Astrocyte (in vitro differentiated cells and primary cell): ENCODE measurements at places on chromosomes 1 and 21. TPM values are rescaled to one million over a fixed set of nuclear protein-coding genes. Genes with fewer than 3 reads are reported as not detected.
A peak's percentile ranks its signal among the peaks of the same experiment; 100 is the strongest.

DNA sequence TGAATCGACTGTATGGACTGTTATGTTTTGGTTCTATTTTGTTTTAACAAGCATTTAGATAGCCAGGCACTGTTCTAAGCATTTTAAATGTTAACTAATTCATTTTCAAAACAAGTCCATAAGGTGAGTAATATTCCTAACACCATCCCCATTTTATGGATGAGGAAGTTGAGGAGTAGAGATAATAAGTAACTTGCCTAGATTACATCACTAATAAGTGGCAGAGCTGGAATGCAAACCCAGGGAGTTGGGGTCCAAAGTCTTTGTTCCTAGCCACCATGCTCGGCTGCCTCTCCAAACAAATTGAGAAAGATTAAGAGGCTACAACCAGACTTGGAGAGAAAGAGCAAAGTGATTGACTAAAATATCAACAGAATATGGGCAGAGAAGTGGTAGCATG is 12.6 kb upstream of the LEPR start:
- DNase-seq, result no peak

GRCh38 chr1:10680487-10680886 is 116.0 kb downstream of the CASZ1 start:
- no peak for DNase-seq

GRCh38 chr1:31756578-31756977 is 7.6 kb downstream of the ADGRB2 start:
- no peak for DNase-seq

DNA sequence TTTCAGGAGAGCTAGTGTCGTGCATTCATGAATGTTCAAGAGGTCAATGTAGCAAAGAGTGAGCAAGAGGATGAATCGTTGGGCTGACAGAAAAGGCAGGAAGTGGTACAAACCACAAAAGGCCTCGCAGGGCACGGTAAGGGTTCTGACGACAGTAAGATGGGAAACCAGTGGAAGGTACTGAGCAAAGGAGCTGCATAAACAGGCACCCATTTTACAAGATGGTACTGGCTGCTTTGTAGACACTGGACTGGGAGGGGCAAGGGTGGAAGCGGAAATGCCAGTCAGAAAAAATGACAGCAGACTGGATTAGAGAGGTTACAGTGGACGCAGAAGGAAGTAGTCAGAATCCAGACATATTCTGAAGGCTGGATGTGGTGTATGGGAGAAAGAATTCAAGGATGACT is 123.5 kb downstream of the PTPN14 start:
- peak; percentile 99 for DNase-seq

The GREM2 gene
- total RNA-seq, result 0.14 and 0.50 TPM in 2 replicates

DNA sequence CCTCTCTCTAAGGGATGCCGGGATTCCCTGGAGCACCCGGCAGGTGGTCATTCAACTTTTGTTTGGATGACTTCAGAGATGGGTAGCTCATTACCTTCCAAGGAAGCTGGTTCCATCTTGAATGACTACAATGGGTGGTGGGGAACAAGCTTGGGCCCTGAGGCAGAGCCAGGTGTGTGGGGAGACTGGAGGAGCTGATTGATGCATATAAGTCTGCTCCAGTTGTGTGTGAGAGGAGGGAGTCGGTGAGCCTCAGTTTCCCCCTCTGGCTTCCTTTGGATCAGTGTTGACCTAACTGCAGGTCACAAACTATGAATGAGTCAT is 133.8 kb upstream of the ZBTB40 start:
- DNase-seq, result no peak

The CENPL gene
- total RNA-seq, result 7.6 and 7.9 TPM in 2 replicates

The DEPDC1 gene
- total RNA-seq, result 2.0 and 2.6 TPM in 2 replicates

DNA sequence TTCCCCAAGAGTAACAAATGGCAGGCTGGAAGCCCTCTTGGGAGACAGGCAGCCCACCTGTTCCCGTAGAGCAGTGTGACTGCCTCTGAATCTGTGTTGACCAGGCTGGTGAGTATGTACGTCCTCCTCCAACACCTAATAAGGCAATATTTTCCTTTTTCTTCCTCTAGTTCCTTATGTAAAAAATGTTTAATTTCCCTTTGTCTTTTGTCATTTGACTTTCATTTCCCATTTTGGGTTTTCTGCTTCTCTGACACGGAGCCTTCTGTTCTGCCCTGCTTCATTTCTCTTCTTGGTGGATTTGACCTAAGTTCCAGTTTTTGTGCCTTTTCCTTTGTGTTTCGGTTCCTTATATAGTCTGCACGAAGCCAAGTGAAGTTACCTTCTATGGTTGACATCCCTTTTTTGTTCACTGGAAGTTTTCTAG is 65.8 kb upstream of the ATF3 start:
- DNase-seq, result no peak

DNA sequence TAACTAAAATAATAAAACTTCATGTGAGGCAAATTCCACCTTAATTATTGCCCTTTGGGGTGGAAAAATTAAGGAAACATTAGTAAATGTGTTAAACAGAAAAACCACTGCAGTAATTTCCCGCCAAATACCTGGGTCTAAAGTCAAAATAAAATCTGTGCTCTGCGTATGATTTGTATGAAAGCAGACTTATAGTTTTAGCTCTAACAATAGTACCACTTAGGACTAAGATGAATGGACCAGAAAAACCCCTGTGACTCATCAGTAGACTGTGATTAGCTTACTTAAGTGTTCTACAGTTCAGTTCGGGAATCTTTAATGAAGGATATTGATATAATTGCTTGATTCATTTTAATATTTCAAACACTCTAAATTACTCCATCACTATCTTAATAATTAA is 23.3 kb upstream of the C1orf105 start:
- peak; percentile 89 for DNase-seq

GRCh38 chr1:31761883-31762282 is 2.3 kb downstream of the ADGRB2 start:
- DNase-seq, result peak; percentile 82

GRCh38 chr1:100526894-100527293 is 11.0 kb upstream of the GPR88 start:
- no peak for DNase-seq

The PLPPR5 gene
- total RNA-seq, result 0.09 and 0.12 TPM in 2 replicates

The SAMSN1 gene
- 0.09 TPM in 1 of 2 replicates, not detected in the other for total RNA-seq

DNA sequence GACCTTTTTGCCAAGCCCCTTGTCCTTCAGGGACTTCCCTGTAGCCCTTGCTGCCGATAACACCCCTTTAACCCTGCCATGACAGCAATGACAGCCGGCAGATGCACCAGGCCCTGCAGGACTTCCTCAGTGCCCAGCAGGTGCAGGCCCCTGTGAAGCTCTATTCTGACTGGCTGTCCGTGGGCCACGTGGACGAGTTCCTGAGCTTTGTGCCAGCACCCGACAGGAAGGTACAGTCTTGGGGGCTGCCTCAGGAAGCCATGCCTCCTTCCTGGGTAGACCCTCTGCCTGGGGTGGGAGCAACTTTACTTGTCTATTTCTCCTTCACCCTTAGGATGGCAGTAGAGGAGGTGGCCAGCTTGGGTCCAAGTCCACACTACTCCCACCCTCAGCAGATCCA is 16.1 kb upstream of the PADI6 start:
- no peak for DNase-seq

DNA sequence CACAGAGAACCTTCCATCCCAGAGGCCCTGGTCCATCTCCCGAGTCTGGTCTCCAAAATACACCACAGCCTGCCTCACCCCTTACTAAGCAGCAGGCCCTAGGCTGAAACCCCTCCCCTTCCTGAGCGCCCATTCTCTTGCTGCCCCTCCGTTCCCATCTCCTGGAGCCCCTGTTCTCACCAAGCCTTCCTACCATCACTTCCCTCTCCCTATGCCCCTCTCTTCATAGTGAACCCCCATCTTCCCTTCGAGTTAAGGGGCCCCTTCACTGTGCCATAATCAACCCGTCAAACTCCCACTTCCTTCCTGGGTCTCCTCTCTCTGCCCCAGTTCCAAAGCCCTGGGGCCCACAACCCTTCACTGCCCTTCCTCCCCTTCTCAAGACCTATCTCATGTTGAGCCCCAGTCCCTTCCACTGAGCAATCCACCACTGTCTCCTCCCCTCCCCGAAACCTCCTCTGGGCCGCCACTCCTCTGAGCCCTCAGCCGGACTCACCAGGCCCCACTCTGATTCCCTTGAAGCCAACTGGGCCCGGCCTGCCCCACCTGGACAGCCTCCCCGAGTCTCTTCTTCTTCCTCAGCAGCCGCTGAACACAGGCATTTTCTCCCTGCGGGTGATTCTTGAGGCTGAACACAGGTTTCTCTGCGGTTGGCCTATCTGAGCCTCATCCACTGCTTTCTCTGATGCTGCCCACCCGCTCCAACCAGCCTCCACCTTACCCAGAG is 42.2 kb upstream of the WASF2 start:
- no peak for DNase-seq

The CGN gene
- total RNA-seq, result 8.8 and 8.9 TPM in 2 replicates

The TPTE gene
- total RNA-seq, result not detected in 2 replicates

DNA sequence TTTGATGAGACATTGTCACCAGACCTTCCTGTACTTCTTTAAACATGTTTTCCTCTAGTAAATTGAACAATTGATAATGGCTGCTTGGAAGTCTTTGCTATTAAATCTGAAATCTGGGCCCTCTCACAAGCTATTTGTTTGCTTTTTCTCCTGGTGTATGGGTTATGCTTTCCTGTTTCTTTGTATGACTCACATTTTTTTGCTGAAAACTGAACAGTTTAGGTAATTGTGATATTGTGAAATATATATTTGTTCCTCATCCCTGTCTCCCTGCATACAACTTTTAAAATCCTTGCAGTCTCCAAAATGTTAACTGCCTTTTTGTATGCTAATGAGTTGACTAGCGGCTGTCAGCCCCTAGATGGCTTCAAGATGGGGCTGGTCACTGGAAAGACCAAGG is 61.6 kb downstream of the MAP3K21 start:
- DNase-seq, result no peak

GRCh38 chr1:231731268-231731667 is 104.7 kb downstream of the DISC1 start:
- no peak for DNase-seq

- DNase-seq, result peak; percentile 21
Observed at GRCh38 chr1:52153898-52154297, 12.0 kb downstream of the ZFYVE9 start.

The COL24A1 gene
- 2.6 and 5.6 TPM in 2 replicates for total RNA-seq

The HUNK gene
- 0.34 and 0.77 TPM in 2 replicates for total RNA-seq

DNA sequence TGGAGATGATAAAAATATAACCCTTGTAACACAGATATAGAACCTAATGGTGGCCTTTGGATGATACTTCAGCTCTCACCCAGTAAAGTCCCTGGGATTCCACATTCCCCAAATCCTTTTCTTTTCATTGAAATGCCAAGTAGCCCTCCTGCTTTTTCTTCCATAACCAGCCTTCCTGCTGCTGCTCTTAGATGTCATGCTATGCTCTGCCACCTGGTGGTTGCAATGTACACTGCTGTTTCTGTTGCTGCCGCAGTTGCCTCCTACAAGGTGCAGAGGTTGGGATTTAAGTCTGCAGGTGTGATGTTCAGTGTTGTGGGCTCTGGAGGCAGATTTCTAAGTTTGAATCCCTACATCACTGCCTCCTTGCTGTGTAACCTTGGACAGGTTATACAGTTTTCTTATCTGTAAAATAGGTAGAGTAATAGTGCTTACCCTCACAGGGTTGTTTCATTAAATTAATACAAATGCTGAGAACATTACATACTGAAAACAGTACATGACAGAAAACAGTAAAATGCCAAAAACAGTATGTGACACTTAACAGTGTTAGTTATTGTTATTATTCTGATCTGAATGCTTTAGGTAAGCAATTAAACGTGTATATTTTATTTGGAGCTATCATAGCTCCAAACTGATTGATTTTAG is 64.3 kb downstream of the CAMSAP2 start:
- peak; percentile 61 for DNase-seq
